ENCODE measurements at places on chromosomes 7 and 10.

- peak; percentile 97 for DNase-seq
Measured at GRCh38 chr7:134174795-134175261, 47.7 kb downstream of the LRGUK start.

DNA sequence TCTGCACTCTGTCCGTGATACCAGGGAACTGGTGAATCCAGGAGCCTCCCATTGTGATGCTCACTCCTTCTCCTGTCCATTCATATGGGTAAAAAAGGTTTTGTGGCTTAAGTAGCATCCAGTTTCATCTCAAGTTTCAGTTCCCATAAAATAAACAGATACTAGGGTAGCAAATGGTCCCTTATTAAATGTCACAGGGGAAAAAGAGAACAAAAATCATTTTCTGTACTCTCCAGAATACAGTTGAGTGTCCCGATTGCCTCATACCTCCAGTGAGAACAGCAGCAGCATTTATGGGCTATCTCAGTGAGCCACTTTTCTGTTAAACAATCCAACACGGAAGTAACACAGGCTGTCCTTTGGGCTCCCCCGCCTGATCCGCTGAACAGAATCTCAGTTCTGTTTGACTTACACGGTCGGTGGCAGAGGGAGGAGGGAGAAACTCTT lies 179.6 kb downstream of the CELF2 start:
- DNase-seq, result peak; percentile 96

GRCh38 chr7:135147899-135148721 lies at the start of gene TMEM140:
TMEM140 (plus strand) TSS chr7:135148072; CDS start chr7:135164442, 16,370 bp downstream.
- DNase-seq, result peak; percentile 97

GRCh38 chr7:30562909-30563308 lies 31.8 kb upstream of the GARS1 start:
- DNase-seq, result no peak

GRCh38 chr7:88666626-88667025 lies 92.9 kb upstream of the ZNF804B start:
- no peak for DNase-seq

GRCh38 chr10:92475357-92475868 lies 98.5 kb downstream of the IDE start:
- no peak for DNase-seq

GRCh38 chr7:12491526-12491925 lies 79.0 kb upstream of the SCIN start:
- no peak for DNase-seq

DNA sequence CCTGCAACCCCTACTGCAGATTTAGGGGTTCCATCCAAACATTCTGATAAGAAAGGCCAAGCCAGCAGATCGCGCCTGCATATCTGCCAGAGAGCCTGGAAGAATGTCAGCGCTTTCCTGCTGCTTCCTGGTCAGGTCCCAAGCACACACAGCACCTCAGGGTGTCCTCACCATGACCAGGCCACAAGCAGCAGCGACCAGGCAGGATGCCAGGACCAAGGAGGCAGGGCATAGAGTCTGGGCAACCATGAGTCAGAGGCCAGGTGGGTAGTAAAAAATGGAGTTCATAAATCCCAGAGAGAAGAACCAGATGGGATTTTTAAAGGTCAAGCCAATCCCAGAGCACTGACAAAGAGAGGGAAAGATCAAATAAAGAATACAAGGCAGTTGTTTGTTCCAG lies 5.5 kb upstream of the FAM131B start:
- DNase-seq, result no peak

- no peak for DNase-seq
Measured at GRCh38 chr7:14950013-14950412, 47.5 kb upstream of the DGKB start.
